Endothelial cell of umbilical vein (primary cell): ENCODE measurements at places on chromosomes 4 and X. TPM values are rescaled to one million over a fixed set of nuclear protein-coding genes. Genes with fewer than 3 reads are reported as not detected.

Gene MAGEC2
- not detected in 2 replicates for total RNA-seq

Gene HSFX4
- not detected in 2 replicates for total RNA-seq

Gene PCDH18
- 1.4 and 1.5 TPM in 2 replicates for total RNA-seq

Gene MAGEB1
- total RNA-seq, result not detected in 2 replicates

Gene APELA
- not detected in 2 replicates for total RNA-seq

Gene GNRHR
- total RNA-seq, result not detected in 2 replicates

Gene WDR19
- total RNA-seq, result 28.2 and 32.7 TPM in 2 replicates
